ENCODE measurements at places on chromosomes 2 and 18.
A peak's percentile ranks its signal among the peaks of the same experiment; 100 is the strongest.

DNA sequence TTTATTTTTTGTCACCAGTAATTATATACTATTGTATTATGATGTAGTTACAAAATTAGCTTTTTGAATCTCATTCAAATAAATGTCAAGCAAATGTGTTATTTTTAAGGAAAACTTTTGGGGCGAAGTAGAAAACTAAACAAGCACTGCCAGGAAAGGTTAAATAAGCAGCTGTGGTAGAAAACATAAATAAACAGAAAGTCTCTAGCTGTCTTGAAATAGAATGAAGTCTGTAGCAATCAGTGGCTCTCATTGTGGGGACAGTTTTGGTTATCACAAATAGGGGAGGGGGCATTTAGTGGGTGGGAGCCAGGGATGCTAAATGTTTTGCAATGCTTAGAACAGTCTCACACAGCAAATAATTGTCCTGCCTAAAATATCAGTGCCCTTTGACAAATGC, 3.4 kb downstream of the INSIG2 start:
- no peak for DNase-seq

GRCh38 chr2:33673937-33674336, 74.8 kb upstream of the FAM98A start:
- no peak for DNase-seq

DNA sequence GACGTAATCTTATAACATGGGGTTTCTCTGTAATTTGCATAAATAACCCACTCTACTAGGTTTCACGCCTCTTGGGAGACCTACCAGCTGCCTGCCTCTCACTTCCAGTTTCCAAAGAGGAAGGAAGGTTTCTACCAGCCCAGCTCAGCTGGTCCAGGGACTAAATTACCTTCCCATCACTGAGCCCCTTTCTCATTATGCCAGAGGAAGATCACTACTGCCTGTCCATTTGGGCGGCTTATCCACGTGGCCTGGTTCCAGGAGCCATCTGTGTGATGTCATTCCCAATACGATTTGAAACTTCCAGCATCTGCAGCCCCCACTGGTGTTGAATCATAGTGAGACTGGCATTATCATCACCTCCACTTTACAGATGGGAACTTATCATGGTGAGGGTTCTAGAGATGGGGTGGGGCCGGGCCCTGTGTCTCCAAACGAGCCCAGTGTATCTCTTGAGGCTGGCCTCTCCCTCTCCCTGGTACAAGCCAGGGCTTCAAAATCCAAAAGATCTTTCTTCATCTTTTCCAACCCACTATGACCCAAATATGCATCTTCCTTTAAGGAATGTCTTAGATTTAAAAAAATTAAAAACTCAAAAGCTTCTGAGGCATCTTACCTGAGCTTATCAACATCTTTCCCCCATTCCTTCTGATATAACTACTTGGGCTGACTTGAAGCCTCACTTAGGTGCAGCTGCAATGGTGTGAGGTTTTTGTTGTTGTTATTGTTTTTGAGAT, 140.8 kb downstream of the DDX1 start:
- DNase-seq, result no peak

GRCh38 chr2:10264506-10265328, 38.0 kb upstream of the HPCAL1 start:
- no peak for DNase-seq

DNA sequence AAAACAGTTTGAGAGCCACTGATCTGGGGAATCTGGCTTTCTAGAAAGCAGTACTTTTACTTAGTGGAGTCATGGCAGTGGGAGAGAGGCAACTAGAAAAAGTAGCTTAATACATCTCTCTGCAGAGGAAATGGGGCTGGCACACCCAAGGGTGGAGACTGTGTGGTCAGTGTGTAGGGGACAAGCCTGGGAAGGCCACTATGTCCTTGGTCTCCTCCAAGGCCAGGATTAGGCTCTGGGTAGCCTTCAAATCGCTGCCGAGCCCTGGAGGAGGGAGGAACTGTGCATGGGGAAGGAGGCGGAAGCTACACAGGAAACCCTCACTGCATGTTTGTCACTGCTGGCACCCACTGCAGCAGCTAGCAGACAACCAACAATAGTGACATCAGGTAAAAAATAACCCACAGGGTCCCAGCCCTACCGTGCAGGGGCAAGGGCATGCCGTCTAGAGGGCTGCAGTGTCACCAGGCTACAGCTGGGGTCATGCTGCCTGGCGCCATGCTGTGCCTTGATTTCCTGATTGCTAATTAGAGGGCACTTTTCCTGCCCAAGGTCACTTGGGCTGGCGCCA, 34.8 kb downstream of the LBH start:
- no peak for DNase-seq

DNA sequence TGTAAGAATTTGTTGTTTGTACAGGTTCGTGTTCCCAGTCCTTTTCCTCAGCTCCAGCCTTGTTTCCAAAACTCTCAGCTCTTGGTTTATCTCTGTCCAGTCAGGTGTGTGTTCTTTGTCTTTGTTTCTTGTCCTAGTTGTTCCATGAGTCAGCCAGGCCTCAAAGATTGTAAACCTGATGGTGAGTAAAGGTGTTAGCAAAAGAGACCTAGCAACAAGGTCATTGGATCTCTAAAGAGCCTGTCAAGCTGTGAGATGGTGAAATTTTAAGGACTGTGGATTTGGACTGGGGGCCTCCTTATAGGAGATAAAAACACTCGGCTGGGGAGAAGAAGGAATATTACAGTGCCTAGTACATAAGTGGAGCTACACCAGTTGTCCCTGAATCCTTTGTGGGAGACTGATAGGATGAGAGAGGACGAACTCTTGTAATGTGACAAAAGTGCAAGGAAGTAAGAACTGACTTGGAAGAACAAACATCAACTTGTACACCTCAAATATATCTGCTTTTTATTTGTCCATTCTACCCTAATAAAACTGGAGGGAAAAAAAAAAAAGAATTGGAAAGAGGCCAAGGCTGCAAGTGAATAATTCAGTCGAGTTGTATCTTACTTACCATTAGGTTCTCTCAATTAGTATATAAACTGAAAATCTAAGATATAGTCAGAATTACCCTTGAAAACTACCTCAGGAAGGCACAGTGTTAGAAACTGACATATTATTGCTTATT, 37.2 kb downstream of the ITGA6 start:
- DNase-seq, result no peak

DNA sequence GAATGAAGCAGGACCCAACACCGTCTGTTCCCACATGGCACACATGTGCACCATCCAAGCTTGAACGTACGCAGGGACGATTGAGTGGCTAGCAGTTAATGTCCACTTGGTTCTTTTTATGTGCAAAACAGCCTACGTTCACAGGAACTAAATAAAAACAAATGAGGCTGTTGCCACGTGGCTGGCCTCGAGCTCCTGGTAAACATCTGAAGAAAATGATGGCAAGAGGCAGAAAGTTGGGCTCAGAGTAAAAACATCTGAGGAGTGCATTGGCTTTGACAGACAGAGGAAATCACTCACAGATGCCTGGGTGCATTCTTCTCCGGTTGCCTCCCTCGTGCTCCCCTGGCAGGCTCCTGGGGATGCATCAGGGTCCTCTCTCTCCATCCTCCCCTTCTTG, 177.9 kb downstream of the NRP2 start:
- DNase-seq, result no peak

GRCh38 chr2:62221141-62221540, 25.2 kb downstream of the B3GNT2 start:
- DNase-seq, result no peak

DNA sequence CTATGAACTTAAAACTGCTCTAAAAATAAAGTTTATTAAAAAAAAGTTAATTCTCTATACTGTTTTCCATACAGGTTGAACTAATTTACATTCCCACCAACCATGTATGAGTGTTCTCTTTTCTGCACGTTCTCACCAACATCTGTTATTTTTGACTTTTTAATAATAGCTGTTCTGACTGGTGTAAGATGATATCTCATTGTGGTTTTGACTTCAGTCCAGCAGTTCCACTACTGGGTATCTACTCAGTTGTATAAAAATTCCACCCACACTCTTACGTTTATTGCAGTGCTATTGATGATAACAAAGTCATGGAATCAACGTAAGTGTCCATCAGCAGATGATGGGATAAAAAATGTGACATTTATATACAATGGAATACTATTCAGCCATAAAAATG, 33.7 kb downstream of the SPAG16 start:
- no peak for DNase-seq

DNA sequence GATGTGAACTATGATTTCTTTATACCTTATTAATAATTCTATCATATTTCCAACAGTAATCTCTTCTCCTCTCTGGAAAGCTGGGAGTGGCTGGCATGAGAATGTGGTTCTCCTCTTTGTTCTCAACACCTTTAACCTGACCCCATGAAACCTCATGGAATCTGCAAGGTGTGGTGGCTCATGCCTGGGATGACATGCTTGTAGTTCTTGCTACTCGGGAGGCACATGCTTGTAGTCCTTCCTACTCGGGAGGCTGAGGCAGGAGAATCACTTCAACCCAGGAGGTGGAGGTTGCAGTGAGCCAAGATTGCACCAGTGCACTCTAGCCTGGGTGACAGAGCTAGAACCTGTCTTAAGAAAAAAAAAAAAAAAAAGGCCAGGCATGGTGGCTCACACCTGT, 10.8 kb upstream of the CDCA7 start:
- DNase-seq, result no peak

GRCh38 chr2:166841152-166841551, 47.1 kb upstream of the XIRP2 start:
- no peak for DNase-seq

DNA sequence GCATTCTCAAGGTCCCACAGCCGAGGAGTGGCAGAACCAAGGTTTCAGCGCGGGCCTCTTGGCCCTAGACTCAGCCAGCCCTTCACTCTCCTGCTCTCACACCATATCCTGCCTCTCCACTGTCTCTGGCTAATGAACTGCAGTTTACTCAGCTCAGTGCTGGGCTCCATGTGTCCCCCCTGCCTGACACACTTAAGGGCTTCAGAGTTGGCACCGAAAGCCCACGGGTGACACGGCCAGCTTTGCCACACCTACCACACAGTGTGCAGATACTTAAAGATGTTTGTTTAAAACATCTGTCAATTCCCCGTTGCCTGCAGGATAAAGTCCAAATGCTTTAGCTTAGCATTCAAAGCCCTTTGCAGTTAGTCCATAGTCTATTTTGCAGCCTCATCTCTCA, 241.2 kb downstream of the SEPTIN10 start:
- DNase-seq, result no peak

DNA sequence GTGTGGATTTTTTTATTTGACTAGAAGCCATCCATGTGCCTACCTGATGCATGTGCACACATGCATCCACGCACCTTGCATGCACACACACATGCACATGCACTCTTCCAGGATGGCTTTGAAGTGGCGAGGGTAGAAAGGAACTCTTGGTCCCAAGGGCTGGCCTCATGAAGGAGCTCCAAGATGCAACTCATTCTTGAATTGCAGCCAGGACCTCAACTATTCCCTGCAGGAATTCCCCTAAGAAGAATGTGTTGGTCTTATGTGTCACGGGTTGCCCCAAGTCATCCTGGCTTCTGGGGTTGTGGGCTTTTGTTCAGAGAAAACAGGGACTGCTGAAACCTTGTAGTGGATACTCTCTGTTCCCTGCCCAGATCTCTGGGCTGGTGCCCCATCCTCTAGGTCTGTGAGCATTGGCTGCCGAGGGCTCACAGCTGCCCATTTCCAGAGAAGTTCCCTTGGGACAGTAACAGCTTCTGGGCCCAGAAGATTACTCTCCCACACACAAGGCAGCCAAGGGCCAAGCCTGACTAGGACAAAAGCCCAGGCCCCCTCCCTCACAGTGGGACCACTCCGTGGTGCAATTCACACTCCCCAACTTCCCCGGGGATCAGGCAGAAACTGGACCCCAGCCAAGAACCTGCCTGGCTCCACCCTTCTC, 137.6 kb downstream of the COPS8 start:
- no peak for DNase-seq

DNA sequence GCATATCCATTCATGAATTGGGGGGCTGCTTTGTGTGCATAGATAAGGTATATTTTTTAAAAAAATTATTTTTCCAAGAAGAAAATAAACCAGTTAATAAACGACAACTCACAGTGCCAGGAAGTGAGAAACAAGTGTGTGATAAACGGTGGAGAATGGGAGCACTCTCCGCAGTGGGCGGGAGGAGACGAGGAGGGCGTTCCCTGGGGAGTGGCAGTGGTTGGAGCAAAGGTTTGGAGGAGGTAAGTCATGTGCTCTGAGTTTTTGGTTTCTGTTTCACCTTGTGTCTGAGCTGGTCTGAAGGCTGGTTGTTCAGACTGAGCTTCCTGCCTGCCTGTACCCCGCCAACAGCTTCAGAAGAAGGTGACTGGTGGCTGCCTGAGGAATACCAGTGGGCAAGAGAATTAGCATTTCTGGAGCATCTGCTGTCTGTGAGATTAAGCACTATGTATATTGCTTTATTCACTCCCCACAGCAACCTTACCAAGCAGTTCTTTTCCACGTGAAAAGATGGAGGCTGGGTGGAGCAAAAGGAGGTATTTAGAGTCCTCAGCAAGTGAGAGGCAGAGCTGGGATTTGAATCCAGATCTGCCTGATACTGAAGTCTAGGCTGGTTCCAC, 27.0 kb upstream of the CASP8 start:
- peak; percentile 76 for DNase-seq

GRCh38 chr2:73033766-73034381, 37.6 kb downstream of the SFXN5 start:
- no peak for DNase-seq

DNA sequence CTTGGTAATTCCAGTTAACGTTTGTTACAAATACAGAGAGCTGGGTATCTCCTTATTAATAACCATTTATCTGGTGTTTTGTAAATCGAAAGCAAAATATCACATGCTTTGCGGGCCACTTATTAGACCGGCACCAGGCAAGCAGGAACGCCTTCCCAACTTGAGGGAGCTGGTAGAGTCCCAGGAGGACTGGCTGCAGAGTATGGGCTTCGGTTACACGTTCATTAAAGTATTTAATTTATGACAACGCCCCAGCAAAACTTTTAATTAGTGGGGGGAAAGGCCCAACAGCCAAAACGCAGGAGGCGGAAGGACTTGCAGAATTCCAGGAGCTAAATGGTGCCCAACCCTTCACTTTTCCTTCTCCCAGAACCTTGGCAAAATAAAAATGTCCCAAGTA, 3.7 kb downstream of the SMAD7 start:
- DNase-seq, result no peak

- DNase-seq, result no peak
These were observed 38.1 kb downstream of the LRRTM4 start for GRCh38 chr2:77484026-77484425.

- no peak for DNase-seq
These were observed 35.8 kb downstream of the MFSD6 start for GRCh38 chr2:190443778-190444481.

Measured in stimulated activated CD8-positive, alpha-beta memory T cell treated with anti-CD3 and anti-CD28 coated beads, Interleukin-4, amount 100 ng/mL, for 4 hours (primary cell).